CD4-positive, alpha-beta T cell treated with Interleukin-17A for 4 hours (primary cell): ENCODE measurements at places on chromosomes 1 and 21.

- no peak for DNase-seq
Measured at GRCh38 chr1:159889202-159889601, 10.8 kb downstream of the CFAP45 start.

- no peak for DNase-seq
Measured at GRCh38 chr21:16363518-16363917, 633.7 kb downstream of the USP25 start.

DNA sequence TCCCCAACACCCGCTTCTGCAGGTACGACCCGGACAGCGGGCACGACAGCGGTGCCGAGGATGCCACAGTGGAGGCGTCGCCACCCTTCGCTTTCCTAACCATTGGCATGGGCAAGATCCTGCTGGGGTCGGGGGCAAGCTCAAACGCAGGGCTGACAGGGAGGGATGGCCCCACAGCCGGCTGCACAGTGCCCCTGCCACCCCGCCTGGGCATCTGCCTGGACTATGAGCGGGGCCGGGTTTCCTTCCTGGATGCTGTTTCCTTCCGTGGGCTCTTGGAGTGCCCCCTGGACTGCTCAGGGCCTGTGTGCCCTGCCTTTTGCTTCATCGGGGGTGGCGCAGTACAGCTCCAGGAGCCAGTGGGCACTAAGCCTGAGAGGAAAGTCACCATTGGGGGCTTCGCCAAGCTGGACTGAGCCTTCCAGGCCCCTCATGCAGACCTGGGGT lies 10.1 kb downstream of the TRIM46 start:
- no peak for DNase-seq

DNA sequence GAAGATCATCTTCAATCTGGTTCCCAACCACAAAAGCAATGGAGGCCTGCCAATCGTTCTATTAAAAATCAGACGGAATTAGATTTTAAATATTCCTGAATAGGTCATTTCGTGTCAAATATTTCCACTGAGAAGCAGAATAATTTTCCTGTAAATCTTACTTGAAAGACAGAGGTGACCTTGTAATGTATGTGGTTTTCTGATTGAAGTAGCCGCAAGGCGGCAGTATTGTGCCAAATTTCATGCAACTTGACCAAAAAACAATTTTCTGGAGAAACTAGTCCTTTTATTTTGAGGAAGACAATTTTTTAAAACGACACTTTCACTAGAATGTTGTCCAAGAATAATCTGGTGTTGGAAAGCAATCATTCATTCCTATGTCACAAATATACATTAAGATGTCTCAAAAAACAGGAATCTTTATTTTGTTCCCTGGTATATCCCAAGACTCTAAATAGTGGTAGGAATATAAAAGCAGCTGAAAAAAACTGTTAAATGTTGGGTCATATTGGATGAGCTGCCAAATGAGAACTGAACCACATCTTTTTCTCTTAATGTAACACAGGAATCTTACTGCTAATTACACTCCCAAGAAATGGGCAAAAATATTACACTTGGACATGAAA lies 33.6 kb downstream of the SPAG17 start:
- peak; percentile 7 for DNase-seq

- DNase-seq = no peak
Measured at GRCh38 chr1:199067483-199067882, 428.6 kb downstream of the PTPRC start.

GRCh38 chr21:15795533-15795932 lies 65.8 kb downstream of the USP25 start:
- DNase-seq = no peak

GRCh38 chr21:19461481-19462205 lies 1058.1 kb upstream of the TMPRSS15 start:
- DNase-seq = no peak

DNA sequence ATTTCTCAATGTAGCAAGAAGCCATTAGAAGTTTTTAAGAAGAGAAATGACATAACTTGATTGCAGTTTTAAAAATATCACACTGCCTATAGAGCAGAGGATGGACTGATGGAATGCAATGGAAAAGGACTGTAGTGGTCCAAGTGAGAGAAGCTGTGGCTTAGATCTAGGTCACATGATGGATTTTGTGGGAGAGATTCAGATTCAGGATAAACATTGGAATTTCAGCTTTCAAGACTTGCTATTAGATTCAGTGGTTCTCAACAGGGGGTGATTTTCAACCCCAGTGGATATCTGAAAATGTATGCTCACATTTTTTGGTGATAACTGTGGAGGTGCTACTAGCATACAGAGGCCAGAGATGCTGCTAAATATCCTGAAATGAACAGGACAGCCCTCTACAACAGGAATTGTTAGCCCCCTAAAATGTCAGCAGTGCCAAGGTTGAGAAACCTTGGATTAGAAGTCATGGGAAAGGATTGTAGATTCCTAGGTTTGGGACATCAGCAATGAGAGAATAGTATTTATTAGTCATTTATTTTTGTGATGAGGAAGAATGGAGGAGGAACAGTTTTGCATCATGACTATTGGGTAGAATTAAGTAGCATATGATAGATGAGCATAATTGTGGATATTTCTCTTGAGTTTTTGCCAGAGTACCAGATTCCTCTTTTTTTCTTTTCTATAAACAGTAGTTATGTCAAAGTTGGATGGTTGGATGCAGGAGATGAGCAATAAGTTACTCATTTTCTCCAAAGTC lies 30.1 kb upstream of the KCNK2 start:
- DNase-seq = no peak

GRCh38 chr1:39833121-39833520 lies 44.5 kb upstream of the BMP8B start:
- DNase-seq = no peak

GRCh38 chr21:42469272-42469671 lies 26.8 kb downstream of the RSPH1 start:
- DNase-seq = no peak

DNA sequence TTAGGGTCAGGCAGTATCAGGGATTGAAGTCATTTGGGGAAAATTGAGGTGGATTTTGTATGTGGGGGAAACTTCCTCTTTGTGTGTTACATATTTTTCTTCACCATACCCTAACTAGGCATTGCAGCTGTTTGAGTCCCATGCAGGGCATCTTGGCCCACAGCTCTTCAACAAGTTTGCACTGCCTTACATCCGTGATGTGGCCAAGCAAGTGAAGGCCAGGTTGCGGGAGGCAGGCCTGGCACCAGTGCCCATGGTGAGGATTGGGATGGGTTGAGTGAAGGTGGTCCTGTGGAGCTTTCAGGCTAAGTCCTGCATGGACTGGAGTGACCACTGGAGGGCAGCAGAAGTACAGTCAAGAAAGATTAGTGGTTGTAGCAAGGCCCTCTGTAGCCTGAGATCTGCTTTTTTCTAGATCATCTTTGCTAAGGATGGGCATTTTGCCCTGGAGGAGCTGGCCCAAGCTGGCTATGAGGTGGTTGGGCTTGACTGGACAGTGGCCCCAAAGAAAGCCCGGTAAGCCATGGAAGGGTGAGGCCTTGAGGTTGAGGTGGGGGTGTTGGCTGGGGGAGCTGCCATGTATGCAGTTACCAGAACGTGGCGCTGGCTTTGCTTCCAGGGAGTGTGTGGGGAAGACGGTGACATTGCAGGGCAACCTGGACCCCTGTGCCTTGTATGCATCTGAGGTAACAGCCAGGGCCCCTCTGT lies 2.4 kb downstream of the UROD start:
- DNase-seq = peak; percentile 85

DNA sequence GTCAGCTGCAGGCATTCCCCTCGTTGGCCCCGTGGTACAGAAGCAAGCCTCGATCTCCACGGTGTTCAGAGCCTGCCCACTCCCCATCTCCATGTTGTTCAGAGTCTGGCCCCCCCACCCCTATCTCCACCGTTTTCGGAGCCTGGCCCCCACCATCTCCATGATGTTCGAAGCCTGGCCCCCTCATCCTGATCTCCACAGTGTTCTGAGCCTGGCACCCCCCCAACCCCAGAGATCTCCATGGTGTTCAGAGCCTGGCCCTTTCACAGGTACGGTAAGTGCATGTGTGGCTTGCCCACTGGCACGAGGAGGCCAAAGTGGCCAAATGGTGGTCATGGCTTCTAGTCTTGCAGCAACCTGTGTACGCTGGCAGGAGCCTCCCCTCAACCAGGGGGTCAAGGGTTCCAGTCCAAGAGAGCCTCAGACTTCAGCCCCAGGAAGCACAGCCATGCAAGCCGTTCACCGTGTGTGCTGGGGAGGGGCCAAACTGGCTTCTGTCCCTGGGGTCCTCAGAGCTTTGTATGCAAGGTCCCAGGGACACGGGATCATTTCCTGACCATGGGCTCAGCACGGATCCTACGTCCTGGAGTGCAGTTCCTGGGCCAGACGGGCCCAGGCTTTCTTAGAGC lies 13.3 kb upstream of the PCBP3 start:
- no peak for DNase-seq

- no peak for DNase-seq
Measured at GRCh38 chr1:206021626-206022365, 1.9 kb downstream of the CTSE start.

DNA sequence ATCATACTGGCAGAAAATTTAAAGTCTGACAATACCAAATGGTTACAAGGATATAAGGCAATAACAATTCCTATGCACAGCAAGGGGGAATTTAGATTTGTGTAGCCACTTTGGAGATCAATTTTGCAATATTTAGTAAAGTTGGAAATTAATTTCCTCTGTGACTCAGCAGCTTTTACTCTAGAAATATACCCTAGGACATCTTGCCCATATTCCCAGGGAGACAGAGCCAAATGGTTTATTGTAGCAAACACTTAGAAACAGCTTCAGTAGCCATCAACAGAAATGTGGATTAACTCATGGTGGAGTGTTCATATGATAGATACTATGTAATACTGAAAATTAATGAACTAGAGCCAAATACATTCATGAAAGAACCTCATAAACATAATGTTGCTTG lies 104.6 kb downstream of the BACH1 start:
- DNase-seq = no peak

GRCh38 chr1:42929434-42930177 lies 29.1 kb downstream of the SLC2A1 start:
- no peak for DNase-seq

DNA sequence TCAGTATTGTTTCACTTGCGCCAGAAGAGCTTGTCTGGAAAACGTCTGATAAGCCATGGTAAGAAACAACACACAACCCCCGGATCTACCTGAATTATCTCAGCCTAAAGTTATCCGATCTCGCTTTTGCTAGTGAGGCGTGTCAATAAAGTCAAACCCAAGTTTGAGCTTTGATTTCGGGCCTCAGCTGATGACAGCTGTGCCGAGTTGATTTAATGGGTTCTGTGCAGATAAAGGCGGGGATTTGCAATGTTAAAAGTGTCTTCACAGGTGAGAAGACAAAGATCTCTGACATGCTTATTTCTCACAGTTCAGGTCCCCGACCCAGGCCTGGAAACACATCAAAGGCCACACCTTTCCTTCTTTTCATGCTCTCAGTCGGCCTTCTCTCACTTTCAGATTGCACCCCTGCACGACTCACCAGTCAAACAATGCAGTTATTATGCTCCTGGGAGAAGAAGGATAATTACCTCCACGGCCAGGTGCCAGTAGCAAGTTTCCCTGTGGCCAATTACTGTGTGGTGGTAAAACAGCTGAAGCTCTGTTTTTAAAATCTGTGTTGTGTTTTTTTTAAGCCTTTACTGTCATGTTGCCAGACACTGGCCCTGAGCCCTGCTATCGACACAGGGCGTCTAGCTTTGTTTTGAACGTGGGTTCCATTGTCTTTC lies 245.3 kb upstream of the RUNX1 start:
- DNase-seq = no peak

- no peak for DNase-seq
Measured at GRCh38 chr21:35517865-35518264, 468.8 kb upstream of the RUNX1 start.

DNA sequence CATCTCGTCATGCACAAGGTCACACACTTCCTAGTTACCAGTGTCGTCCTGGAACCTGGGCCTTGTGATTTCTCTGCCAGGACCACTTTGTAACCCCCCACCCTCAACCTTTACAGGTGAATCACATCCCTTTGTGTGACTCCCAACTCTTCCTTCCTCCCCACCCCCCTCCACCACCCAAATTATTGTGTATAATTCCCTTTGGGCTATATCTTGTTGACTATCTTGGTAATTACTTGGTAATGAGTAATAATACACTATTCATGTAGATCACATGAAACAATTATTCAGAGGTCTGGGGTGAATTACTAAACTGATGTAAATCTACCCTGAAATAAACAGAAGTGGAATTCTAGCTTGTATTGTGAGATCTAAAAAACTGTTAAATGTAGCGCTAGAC lies 1.7 kb downstream of the KCNK1 start:
- no peak for DNase-seq
